Head of caudate nucleus (tissue), 42 donors: ENCODE measurements at places on chromosomes 4 and X.
A peak's percentile ranks its signal among the peaks of the same experiment; 100 is the strongest.

DNA sequence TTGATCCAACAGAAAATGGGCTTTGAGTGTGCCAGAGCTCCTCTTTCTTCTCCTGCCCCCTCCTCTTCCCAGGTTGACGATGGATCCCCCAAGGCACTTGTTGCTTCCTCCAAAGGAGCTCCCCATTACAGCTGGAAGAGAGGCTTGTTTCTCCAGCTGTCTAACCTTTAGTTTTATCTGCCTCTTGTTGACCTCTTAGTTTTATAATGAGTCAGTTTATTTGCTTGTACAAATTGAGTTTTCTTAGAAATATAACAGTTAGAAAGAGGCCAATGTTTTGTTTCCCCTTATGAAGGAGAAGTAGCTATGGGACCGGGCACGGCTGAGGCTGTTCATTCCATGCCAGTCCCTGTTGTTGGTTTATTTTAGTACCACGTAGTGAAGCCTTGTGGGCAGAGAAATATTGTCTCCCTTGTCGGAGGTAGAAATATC lies 158.2 kb downstream of the SPRY1 start:
- DNase-seq = no peak

- no peak for DNase-seq
Measured at GRCh38 chr4:1249731-1250526, 999 bp upstream of the CTBP1 start.

DNA sequence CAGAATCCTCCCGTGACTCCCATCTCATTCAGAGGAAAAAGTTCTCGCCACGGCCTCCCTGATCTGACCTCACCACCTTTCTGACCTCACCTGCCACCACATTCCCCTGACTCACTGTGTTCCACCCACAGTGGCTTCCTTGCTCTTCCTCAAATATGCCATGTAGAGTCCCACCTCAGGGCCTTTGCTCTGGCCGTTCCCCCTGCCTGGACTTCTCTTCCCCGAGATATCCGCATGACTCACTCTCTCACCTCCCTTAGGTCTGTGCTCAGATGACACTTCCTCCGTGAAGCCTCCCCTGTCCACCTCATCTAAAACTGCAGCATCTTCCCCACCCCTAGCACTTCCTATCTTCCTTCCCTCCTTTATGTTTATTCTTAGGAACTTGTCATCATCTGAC lies 7.2 kb upstream of the TSPYL2 start:
- DNase-seq = no peak

- DNase-seq = peak; percentile 14
Measured at GRCh38 chrX:71366674-71367256, 608 bp downstream of the TAF1 start.

DNA sequence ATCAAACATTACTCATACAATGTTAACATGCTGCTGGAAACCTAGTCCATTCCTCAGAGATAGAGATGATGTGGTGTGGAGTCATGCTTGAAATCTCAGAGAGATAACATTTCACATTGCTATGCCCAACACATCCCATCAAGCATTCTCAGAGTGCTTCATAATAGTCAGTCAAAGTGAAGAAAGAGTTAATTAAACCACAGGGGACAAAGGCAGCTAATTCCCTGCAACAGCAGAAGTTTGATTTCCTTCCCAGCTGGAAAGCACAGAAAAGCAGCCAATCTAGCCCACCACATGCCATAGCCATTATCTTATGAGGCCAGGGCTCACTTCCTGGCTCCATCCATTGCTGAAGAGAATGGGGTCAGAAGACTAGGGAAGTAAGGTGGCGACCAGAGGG lies 8.9 kb downstream of the KDR start:
- no peak for DNase-seq

GRCh38 chr4:100872811-100873210 lies 355.0 kb upstream of the EMCN start:
- no peak for DNase-seq

GRCh38 chr4:39710098-39710896 lies 12.4 kb downstream of the UBE2K start:
- DNase-seq = no peak

GRCh38 chrX:102515975-102516941 lies at the start of gene TMSB15A:
TMSB15A (minus strand) TSS chrX:102516739.
- DNase-seq = peak; percentile 78

- DNase-seq = peak; percentile 23
Measured at GRCh38 chrX:40434947-40435346, 145.8 kb upstream of the ATP6AP2 start.

GRCh38 chr4:53688186-53688790 lies 97.0 kb upstream of the LNX1 start:
- DNase-seq = no peak

DNA sequence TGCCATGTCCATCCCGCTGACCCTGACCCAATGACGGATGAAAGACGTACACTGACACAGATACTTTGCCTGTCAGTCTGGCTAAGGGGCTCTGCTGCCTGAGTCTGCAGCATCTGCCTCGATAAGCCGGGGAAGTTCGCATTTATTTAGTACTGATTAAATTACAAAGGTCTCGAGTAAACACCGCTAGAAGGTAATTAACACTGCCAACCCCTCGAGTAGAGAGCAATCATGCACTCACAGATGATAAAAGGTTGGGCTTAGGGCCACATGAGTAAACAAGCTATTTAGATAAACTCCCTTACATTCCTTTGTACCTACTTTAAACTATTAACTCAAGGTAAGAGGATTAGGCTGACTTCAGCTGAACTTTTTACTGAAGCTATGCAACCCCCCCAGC lies 16.0 kb upstream of the RBMXL3 start:
- DNase-seq = no peak

DNA sequence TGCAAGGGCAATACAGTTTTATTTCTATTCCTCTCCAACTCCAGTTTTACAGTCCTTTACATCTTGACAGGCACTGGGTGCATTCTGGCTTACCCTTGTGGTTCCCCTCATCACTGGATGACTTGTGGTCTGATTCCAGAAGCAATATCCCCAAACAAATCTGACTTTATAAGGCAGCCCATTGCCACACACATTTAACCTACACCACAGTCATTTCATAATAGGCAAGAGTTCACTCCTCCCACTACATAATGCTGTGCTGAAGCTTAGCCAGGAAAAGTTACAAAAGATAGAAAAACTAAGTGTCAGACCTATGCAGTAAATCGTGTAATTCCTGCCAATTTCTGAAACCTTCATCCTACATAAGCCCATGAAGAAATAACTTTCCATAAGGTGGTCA lies 82.9 kb upstream of the MID1IP1 start:
- no peak for DNase-seq

GRCh38 chr4:141121101-141121500 lies 12.2 kb downstream of the RNF150 start:
- DNase-seq = no peak

- no peak for DNase-seq
Measured at GRCh38 chr4:148240241-148240640, 202.0 kb downstream of the NR3C2 start.

GRCh38 chrX:128653524-128654060 lies 601.4 kb upstream of the ACTRT1 start:
- no peak for DNase-seq

- DNase-seq = no peak
Measured at GRCh38 chrX:49960061-49960460, 37.7 kb downstream of the CLCN5 start.

- no peak for DNase-seq
Measured at GRCh38 chr4:3112201-3112600, 37.7 kb downstream of the HTT start.

DNA sequence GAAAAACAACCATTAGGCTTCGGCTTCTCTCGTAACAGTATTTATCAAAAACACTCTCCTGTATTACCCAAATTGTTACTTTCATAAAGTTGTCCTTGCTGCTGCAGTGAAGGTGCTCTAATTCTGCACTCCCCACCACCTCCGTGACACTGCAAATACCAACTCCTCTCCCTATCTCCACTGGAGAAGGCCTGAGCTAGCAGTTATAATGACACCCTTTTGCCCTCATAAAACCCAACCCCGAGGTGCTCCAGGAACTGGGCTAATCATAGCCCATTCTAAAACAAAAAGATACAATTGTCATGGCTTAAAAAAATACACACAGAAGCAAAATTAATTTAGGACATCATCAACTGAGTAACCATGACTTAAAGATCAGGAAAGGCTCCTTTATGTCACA lies 59.2 kb downstream of the MAP7D2 start:
- no peak for DNase-seq

- DNase-seq = peak; percentile 27
Measured at GRCh38 chr4:83012200-83012686, 1.6 kb upstream of the LIN54 start.
